ENCODE measurements at places on chromosomes 4 and X.

DNA sequence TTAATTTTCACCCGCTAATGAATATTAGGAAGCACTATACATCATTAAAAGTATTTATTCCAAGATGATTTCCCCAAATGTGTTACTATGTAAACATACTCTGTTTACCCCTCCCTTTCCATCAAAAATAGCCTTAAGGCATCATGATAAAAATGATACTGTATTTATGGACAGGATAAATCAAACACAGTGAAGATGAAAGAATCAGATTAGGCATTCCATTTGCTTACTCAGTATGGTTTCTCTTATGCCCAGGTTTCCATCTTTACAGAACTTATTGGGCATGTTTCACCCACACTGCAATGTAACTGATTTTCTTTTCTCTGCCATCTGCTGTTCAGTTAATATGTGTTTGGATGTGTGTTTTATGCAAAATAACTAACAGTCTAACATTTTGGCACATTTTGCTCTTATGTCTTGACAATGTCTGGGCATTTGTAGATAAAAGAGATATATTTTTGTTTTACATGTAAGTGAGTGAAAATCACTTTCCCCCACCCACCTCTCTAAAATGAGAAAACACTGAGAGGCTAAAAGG is 445.2 kb downstream of the RPA4 start:
- DNase-seq, result no peak

DNA sequence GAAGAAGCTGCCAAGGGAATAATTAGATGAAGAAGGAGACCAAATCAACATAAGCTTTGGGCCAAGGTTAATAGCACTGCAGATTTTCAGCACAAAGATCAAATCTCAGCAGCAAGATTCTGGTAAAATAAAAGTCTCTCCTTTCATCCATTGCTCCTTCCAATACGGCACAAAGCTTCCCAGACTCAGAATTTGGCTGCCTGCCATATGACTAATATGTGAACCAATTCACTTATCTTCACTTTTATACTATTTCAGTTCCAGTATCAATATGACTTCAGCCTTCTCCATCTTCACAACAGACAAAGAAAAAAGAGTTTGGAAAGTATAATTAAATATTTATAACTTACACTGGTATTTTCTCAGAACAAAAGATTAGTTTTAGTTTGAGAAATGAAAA is 978.3 kb upstream of the GRID2 start:
- no peak for DNase-seq

DNA sequence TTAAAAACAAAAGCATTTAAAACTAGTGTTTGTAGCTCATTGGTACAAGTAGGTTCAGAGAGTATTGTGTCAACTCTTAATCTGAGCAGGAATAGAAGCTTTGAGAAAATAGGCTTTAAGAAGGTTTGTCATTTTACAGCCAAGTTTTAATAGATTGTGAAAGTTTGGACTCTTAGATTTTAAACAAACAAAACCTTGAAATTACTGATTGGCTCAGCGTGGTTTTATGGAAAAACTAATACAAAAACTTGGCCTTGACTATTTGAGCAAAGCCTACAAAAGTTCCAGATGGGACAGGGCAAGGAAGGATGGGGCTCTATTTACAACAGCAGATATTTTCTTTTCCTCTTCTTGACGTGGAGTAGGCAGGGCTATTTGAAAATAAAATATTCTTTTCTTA is 16.5 kb downstream of the ZFX start:
- DNase-seq, result no peak

DNA sequence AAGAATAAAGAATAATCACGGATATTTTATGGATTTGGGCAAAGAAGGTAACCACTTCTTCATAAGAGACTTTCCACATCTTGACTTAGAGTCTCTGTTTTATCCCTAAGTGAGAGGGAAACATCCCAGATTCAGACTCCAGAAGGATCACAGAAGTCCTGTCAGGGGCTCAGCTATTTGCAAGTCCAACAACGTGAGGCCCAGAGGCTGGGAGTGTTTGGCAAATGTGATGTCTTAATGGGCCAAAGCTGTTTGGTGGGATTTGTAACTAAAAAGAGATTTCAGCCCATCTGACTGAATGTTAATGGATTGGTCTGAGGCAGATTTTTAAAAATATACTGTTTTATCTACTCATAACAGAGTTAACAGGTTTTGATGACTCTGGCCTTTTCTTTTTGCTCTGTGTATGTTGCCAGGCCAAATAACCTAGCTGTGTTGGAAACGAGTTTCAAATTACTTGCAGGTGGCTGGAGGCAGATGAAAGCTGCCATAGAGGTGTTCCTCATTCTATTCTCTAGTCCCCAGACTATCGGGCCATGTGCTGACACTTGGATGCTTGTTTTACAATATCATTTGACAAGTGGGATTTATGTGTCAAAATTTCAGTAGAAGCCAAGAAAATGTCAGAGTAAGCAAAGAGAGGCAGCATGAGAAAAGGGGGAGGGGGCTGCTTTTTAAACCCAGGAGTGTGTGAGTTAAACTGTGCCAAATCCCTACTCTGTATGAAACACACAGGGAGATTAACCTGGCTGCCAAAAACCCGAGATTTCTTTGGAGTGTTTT is 330.9 kb downstream of the DCHS2 start:
- no peak for DNase-seq

DNA sequence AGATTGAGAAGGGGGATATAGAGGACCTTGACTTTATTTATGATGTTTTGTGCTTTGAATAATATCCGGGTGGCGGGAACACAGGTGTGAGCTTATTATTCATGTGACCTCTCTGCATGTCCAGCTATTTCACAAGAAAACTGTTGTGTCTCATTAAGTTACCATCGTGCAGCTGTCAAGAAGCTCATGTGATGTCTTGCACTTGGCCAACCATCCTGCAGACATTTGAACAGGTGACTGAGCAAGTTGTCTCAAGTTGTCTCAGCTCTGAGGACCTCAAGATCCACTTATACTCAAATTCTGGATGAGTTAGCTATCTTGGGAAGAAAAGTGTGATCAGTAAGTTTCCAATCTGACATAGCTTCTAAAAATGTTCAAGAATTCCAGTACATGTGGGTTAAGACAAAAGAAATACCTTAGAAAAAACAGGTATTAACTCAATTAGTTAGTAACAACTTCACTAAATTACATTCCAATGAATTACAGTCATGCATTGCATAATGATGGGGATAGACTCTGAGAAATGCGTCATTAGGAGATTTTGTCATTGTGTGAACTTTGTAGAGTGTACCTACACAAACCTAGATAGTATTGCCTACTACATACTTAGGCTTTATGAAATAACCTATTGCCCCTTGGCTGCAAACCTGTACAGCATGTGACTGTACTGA is 462.2 kb downstream of the INPP4B start:
- no peak for DNase-seq

- DNase-seq, result no peak
Measured at GRCh38 chr4:76182463-76182862, 31.2 kb downstream of the SCARB2 start.

GRCh38 chr4:182604161-182604622 is 313.0 kb downstream of the DCTD start:
- DNase-seq, result no peak

DNA sequence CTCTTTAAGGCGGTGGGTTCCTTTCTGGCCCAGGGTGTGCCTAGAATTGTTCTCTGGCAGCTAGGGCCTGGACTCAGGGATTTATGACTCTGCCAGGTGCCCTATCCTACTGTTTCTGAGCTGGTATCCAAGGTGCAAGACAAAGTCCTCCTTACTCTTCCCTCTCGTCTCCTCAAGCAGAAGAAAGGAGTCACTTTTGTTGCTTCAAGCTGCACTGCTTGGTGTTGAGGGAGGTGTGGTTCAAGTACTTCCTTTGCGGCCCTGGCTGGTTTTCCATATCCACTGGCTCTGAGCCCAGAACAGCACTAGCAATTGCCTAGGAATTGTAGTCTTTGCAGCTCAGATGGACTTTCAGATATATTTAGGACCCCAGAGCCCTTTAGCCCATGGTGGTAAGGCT is 39.3 kb downstream of the RTL3 start:
- DNase-seq, result no peak

GRCh38 chrX:132594129-132594528 is 105.3 kb upstream of the MBNL3 start:
- DNase-seq, result no peak

DNA sequence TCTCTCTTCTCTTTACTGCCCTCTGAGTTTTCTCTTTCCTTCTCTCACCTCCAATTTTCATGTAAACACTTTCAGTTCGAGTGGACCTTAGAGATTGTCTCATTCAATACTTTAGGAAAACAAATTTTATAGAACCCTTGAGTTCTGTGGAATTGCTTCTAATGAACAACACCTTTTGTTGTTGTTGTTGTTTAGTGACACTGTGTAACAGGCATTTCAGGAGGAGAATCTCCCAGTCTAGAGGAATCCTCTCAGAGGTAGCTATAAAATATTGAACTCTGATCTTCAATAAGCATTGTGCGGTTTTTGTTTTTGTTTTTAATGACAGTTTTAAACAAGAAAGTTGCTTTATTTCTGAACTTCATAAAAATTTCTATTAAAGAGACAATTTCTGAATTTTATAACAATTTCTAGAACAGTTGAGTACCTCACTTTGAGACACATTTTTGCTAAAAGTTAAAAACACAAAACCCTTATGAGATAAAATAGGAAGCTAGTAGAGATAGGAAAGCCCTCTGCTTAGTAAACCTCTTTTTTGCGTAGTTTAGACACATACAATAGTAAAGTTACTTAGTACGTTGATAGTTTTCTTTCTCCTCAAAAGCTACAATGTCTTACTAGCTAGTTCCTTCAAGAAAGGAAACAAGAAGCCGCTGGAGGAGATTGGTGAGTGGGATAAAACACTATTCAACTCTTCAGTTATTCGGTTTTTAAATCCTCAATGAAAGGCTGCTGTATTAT is 38.8 kb downstream of the CLCN3 start:
- DNase-seq, result no peak

DNA sequence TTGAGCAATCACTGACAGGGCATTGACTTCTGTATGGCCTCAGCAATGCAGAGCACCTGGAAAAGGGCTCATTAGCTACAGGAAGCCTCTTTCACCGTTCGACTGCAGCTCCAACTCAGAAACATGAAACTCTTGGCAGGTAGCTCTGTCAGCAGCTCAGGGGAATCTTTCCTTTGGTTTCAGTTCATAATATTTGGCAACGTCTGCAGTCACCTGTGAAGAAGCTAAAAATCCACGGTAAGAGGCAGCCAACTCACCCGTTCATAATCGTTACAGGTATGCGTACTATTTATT is 354.9 kb downstream of the CAMK2D start:
- DNase-seq, result no peak

DNA sequence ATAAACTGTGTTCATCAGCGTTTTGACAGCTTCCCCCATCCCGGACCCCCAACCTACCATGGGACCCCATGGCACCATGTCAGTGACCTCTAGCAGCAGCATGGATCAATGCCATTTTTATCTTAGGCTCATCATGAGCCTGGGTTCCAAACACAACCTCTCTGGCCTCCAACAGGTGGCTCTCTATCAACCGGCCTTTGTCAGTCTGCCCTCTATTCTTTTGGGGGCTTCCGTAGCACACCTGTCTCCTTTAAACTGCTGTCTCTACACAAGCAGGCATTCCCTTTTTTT is 721 bp upstream of the TMEM150C start:
- DNase-seq, result no peak

DNA sequence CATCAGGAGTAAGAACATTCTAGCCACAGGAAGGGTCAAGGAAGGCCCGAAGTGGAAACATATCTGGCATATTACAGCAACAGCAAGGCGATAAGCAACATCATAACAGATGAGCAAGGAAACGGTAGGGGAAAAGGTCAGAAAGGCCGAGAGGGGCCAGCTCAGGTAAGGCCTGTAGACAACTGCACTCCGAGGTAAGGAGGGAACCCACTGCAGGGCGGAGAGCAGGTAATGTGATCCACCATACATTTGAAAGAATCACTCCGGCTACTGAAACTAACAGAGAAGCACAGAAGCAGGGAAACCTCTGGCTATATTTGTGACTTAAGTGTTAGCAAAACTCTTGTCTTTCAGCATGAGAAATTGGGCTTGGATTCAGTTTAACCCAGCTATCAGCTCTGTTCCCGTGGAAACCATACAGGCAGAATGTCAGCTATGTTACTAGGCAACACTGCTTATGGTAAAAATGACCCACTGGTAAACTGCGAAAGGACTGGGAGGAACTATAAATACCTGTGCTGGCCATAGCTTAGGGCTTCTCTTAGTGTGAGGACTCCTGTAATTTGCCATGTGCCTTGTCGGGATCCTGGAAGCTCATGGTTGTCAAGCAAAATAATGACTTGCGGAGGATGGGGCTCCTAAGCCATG is 31.0 kb downstream of the FRYL start:
- no peak for DNase-seq

DNA sequence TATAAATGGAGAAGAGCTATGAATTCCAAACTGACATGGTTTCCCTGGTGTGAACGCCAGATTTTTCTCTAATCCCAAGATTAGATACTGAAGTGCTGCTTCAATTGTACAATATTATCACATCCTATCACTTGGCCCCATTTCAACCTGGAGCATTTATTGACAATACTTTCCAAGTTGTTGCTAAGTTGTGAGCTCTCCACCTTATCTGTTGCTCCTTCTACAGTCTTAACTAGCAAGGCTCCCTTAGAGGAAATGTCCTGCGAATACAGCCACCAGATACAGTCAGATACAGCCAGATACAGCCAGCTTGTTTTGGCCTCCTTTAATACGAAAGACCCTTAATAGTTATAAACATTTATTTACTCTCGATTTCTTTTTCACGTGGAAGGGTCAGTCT is 466.3 kb upstream of the FAM241A start:
- no peak for DNase-seq

DNA sequence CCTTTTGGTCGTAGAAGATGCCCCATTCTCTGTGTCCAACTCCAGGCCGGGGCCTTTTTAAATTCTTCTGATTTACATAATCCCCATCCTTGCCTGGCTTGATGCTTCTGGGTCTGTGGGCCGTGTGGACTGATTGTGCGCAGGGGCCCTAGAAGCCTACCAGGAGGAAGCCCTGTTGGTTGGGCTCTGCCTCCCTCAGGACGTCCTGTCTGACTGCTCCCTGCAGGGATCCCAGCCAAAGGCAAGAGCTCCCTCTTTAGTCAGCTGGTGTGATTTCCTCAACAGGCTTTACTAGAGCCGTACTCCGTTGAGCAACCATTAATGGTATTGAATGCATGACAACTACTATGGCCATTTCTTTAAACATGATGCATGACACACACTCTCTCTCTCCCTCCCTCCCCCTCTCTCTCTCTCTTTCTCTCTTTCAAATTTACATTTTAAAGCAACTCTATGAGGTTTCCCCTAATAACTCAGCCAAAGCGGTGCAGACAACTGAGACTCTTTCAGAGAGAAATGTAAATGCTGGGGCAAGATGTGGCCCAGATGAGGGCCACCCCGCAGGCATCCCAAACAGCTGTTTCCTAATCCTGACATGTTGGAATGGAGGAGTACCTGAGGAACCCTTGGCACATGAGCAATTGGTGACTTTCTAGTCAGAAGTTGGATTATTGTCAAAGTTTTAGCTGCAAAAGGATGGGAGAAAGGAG is 117.3 kb downstream of the DRD5 start:
- DNase-seq, result no peak

GRCh38 chrX:130878350-130879341 is 24.4 kb downstream of the ENOX2 start:
- DNase-seq, result no peak

- DNase-seq, result no peak
Measured at GRCh38 chr4:176385601-176386000, 65.8 kb downstream of the SPCS3 start.
